ENCODE measurements at places on chromosomes 3 and 15.

- DNase-seq: peak; percentile 46
Measured at GRCh38 chr3:150410311-150411105, 2.4 kb downstream of the TSC22D2 start.

- no peak for DNase-seq
Measured at GRCh38 chr3:71031914-71032521, 551.5 kb downstream of the FOXP1 start.

GRCh38 chr15:70289191-70289955 is 191.7 kb upstream of the TLE3 start:
- no peak for DNase-seq

DNA sequence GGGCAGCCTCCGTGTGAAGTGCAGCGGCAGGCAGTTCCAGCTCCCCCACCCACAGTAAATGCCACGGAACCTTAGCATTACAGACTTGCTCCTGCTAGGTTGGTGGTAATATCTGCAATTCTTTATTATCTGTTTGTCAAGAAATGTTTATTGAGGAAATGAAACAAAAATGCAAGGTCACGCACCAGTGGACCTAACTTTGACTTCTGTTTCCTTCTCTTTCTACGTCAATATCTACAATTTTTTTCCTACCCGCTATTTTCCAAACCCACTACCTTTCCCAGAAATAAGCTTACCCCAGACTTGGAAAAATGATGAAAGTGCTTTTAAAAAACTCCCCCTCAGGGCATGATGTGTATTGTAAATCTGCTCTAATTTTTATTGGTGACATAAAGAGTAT is 18.9 kb downstream of the ILDR1 start:
- DNase-seq: no peak

- no peak for DNase-seq
Measured at GRCh38 chr3:151356794-151357462, 27.6 kb upstream of the P2RY13 start.

DNA sequence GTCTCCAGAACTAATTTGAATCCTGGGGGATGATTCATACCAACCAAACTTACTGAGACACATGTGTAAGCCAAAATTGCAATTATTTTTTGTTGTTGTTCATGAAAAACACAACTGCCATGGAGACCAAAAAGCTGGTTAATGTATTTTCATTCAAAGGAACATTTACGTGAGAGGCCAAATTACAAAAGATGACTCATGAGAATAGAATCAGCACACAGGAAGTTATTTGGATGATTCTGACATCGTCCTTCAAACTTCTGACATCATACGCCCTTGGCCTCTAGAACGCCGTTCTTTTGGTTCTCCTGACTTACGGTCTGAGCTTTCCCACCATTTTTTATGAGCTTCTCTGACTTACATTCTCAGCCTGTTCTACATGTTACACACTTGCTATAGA is 3.0 kb upstream of the ZNF280D start:
- DNase-seq: no peak

- DNase-seq: no peak
Measured at GRCh38 chr3:102512734-102513504, 78.1 kb downstream of the ZPLD1 start.

- DNase-seq: peak; percentile 9
Measured at GRCh38 chr15:94844538-94845389, 613.4 kb downstream of the MCTP2 start.

- DNase-seq: no peak
Measured at GRCh38 chr3:51621091-51621892, 49.8 kb upstream of the TEX264 start.

- no peak for DNase-seq
Measured at GRCh38 chr15:47394286-47394809, 323.0 kb upstream of the SEMA6D start.

DNA sequence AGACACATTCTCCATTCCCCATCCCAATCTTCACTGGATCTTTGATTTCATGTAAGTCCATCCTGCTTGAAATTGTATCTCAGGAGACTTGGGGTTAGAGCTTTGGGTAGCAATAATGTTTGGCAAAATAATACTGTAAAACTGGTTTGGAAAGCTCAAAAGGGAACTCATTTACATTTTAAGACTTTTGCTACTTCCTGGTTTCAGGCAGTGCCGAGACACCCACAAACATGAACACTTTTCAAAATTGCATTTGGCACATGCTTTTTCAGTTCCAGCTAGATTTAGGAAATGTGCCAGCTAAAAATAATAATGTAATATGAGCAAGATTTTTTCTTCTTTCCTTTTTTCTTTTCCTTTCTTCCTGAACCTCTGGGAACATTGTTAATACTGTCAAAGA is 145.7 kb upstream of the CBLB start:
- no peak for DNase-seq
